Activated gamma-delta T cell treated with Interleukin-2 at 50 U/mL for 16 hours (primary cell): ENCODE measurements at places on chromosomes 16 and 17.

DNA sequence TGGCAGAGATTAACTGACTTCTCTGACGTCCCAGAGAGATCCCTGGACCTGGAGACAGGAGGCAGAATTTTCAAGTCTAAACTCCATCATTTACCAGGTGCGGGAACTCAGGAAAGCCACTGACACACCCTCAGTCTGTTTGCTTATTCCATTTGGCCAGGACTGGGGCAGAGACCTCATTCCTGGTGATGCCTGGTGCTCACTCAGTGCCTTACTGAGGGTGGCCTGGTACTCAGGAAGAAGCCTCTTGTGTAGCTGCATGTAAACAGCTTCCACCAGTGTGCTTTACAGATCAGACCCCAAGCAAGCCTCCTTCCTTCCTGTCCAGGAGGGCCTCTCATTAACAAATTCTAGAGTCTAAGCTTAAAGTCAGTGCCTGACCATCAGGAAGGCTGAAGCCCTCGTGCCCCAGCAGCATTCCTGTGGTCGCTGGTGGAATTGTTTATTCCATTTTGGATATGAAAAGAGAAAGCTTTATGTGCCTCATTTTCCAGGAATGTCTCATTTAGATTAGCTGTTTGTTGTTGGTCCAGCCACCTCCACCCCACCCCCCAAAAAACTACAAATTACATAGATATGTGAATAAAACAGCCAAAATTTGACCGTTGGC, 236.1 kb upstream of the CDH5 start:
- no peak for DNase-seq

DNA sequence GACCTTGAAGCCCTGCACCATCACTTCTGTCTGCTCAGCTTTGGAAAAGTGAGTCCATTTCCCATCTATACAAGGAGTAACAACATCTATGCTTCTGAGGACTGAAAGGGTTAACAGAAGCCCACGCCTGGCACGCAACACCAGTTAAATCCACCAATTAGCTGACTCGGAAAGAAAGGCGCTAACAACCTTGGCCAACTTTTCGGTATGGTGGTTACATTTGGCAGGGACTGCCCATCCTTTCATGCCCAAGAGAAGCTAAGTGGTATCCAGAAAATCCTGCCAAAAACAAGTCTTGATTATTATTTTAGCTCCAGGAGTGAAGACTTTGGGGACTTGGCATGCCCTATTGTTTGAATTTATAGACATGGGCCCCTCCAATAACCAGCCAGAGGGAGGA, 202.3 kb upstream of the RPL38 start:
- no peak for DNase-seq

GRCh38 chr16:3643095-3643730, 11.3 kb upstream of the DNASE1 start:
- no peak for DNase-seq

DNA sequence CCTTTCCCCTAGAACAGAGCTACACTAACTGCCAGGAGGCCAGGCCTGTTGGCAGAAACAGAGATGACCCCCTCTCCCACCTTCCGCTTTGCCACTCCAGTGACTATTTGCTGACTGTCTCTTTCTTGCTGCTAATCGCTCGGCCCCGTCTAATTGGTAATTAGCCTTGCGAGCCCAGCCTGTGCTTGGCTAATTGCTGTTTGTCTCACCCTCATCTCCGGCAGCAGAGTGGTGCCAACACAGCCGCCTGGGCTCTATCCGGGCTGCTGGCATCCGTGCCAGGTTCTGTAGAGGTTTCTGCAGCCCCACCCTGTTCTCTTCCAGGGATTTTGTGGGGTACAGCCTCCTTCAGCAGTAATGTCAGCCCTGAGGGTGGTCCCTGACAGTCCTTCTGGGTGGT, 27.4 kb upstream of the PHB1 start:
- DNase-seq, result no peak

DNA sequence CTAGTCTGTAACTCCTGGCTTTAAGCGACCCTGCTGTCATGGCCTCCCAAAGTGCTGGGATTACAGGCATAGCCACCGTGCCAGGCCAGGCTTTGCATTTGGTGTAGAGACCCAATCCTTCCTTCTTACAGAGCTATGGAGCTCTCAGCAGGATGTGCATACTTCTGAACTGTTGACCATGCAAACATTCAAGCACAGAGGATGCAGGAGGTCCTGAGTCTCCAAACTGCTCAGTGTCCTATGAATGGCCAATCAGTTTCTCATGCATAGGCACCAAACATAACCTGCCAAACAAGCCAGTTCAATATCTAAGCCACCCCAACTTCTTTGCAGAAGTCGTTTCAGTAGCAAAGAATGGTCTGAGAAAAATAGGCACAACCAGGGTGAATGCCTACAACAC, 40.0 kb upstream of the NF1 start:
- no peak for DNase-seq

DNA sequence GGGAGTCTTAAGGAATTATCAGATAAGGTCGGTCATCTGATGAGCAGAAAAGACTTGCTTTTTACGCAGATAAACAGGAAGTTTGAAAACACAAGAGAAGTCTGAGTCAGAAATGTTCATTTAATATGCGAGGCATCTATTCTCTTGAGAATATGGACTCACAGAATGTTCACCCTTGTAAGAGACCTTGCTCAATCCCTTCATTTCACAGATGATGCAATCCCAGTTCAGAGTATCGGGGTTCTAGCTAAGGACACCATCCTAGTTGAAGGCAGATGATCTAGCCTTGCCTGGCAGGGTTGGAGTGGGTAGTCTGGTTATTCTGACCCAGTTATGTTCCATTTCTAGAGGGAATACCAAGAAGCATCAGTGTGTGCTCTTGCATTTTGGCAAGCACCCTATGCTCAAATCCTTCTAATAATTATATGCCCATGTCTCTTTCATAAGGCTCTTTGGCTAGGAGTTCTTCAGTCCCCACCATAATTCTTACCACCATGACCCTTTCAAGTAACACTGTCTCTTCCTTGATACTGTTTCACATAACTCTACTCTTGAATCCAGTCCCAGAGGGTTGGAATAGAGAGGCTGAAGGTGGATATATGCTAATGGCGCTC, 42.5 kb downstream of the YPEL2 start:
- DNase-seq, result no peak

- DNase-seq, result no peak
These were observed 162.8 kb upstream of the CDH11 start for GRCh38 chr16:65284626-65285025.

DNA sequence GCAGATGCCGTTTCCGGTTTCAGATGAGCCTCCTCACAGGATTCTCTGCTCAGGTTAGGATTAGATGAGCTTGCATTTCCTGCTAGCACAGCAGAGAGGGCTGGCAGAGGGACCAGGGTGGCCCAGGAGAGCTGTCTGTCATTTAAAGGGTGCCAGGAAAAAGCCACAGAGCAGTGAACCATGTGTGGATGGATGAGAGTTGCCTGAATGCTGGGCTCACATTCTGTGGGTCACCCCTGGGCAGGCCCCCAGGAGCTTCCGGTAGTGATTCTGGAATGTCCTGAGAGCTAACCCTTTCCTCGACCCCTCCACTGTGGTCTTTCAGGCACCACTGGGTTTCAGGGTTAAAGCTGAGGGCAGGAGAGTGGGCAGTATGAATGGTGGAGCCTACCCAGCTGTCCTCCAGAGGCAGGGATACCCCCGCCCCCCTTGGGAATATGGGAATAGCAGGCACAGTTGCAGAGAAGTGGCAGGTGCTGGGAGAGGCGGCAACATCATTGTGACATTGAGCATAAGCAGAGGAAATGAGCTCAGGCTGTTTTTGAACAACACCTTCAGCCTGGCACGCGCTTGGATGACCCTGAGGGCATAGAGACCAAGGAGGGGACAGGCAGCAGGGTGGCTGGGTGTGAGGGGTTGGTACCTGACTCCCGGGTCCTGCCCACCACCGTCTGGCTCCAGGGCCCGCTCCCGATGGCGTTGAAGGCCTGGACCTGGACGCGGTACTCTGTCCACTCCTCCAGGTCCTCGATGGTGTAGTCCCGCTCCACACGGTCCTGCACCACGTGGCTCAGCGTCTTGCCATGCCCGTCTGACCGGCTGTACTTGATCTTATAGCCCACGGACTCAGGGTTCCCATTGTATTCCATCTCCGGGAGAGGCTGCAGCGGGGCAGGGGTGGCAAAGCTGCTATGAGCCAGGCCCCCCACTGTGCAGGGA, 83.0 kb upstream of the CDC42EP4 start:
- no peak for DNase-seq

DNA sequence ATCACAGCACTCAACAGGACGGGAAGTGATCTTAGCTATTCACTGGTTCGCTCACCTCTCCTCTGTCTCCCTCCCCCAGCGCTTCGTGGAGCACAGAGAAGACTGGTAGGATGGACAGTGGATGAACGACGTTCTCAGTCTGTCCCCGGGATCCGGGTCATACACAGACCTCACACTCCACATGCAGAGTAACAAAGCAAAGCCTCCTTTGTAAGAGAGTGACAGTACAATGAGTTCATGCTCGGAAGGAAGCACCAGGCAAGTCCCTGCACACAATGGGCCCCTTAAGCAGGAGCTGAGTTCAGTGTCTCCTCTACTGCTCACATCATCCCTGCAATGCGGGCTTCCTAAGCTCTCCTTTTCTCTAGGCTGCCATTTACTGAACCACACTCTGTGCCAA, 356.9 kb downstream of the C16orf95 start:
- DNase-seq, result no peak

- DNase-seq, result no peak
These were observed 173.7 kb downstream of the CDK5R1 start for GRCh38 chr17:32660496-32660985.

GRCh38 chr17:9144502-9145249, 123.4 kb downstream of the NTN1 start:
- DNase-seq, result no peak

GRCh38 chr17:48748718-48749566, 20.4 kb upstream of the HOXB13 start:
- DNase-seq, result no peak
